ENCODE measurements at places on chromosomes 6 and 20.

- DNase-seq: no peak
Observed at GRCh38 chr6:13260101-13260598, 68.2 kb downstream of the TBC1D7 start.

DNA sequence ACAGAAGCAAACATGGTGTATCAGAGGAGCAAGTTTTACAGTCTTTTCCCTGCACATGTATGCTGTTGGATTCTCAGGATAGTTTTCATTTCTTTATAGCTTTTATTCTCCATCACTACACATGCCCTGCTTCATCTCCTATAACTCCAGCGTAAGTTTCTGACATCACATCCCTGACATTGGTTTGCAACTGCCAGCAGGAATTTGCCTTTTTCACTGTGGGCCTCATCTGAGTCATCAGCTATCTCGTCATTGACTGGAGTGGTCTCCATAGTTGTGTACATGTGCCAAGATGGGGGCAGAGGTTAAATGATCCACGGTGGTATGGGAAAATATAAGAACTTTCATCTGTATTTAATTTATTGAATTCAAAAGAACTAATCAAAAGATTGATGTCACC lies 96.7 kb downstream of the SLX4IP start:
- no peak for DNase-seq

DNA sequence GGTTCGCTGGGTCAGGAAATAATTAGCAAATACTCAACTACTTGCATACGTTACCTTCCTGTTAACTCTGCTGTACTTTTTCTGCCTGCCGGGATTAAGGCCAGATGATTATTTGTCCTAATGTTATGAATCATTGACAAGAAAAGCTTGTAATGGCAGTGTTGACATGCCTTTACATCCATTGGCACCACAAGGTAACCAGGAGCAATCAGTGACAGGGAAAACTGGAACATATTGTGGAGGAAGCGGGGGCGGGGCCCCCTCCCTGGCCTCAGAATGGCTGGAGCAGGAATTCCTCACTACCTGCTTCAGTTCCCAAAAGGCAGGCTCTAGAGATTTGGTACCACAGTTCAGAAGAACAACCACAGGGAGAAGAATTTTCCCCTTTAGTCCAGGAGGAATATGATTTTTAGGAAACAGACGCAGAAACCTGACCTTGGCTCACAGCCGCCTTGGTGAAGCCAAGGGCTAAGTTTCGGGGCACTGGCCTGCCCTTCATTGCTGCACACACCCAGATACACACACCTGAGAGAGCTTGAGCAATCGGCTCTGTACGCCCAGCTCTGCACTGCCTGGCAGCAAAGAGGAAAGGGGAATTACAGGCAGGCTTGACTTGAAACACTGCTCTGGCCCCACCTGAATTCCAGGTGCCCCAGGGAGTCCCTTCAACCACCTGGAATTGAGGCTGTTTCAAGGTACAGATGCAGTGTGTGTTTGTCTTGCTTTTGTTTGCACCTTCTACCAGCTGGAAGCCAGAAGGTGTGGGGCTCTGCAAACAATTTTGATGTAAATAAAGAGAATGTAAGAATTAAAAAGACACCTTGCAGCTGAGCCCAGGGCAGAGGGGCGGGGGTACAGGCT lies 89.8 kb downstream of the MYB start:
- DNase-seq: peak; percentile 62

DNA sequence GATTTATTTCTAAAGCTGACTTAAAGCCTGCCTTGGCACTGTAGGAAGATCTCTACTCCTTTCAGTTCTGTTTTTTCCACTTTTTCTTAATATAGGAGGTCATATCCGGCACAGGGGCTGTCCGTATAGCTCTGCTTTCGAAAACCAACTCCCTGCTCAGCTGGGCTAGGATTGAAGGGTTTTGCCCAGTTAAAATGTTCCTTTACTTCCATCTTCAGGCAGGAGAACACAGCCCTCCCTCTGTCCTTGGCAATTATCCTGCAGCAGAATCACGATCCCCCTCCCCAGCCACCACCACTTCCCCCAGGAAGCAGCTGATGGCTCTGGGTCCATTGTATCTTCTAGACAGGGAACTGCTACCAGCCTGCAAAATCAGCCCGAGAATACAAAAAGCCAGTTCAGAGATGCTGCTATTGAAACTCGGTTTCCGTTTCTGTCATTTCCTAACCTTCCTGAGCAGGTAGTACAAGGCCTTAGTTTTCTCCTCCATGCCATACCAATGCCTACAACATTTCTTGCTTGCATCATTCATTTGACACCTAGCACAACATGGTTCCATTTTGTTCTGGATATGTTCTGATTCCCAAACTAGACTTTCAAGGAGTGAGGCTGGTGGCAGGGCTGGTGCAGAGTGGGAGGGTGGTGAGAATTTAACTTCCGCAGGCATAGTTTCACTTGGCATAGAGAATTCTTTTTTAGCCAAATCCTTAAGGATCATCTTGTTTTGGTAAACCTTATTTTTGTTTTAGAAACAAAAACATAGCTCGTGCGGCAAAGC lies 53.9 kb downstream of the FAM50B start:
- no peak for DNase-seq

GRCh38 chr20:25039697-25040437 lies 18.1 kb downstream of the ACSS1 start:
- DNase-seq: no peak

Data from NCI-H187 (cell line).